ENCODE measurements at places on chromosomes 5 and 9. TPM values are rescaled to one million over a fixed set of nuclear protein-coding genes. Genes with fewer than 3 reads are reported as not detected.

DNA sequence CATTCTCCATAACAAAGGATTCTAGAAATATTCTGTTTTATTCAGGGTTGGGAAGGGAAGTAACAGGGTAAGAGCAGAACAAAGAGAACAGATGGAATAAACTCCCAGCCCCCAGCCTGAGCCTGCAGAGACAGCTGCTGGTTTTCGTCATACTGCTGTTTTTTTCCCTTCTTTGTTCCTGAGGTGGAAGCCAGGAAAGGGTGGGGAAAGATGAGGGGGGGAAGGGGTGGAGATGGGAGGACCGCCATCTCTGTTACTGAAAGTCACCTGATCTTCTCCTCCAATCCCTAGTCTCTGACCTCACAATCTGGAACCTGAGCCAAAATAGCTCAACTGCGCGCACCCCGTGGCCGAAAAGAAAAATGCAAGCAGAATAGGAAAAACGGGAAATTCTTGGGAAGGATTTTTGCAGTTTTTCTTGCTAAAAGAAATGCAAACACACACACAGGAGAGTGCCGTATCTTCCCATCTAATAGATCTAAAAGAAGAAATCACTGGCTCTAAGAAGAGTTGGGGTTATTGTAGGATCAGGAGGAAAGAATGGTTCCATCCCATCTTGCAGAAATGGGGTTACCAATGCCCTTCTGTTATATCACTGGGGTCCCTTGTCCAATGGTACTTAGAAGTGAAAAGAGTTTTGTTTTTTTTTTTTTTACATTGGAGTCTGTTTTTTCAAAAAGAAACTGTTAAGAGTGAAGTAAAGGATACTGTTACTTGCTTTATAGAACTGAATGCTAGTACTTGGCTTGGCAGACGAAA, 57.9 kb downstream of the DIAPH1 start:
- H3K4me1 ChIP-seq, result peaks cover 46% of the 10 kb centered on the region
- peak; percentile 76 for DNase-seq
- no peaks in the 10 kb centered on the region for H3K27me3 ChIP-seq
- H3K27ac ChIP-seq, result peak overlapping the region; percentile 98
- H3K4me3 ChIP-seq, result no peak overlapping the region

DNA sequence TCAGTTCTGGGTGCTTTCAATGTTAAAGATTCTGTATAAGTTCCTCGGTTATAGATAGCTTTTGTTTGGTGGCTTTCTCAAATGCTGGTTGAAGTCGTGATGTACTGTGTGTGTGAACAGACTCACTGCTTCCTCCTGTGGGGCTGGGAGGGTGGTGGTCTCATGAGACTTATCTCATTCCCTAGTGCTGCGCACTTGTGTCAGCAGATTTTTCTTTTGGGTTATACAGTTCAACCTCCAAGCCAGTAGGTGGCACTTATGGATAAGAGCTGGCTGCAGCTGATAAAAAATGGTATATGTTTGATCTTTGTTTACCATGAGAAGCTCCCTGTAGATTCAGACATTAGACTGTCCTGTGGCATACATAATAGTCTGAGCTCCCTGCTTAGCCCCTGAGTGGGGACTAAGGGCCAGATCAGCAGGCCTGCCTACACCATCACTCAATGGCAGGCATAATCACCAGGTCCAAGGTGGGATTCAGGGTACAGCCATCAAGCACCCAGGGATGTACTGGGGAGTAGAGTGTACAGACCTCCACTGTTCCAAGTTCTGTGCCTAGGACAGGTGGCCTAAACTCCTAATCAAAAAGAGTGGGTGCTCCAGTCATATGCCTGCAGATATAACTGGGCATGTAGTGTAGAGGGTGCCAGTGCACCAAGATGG, 174.2 kb downstream of the OXCT1 start:
- no peaks in the 10 kb centered on the region for H3K36me3 ChIP-seq
- H3K27ac ChIP-seq, result no peak overlapping the region
- peak; percentile 38 for DNase-seq
- no peak overlapping the region for H3K4me3 ChIP-seq
- no peaks in the 10 kb centered on the region for H3K4me1 ChIP-seq

GRCh38 chr5:39412721-39413394, 11.9 kb downstream of the DAB2 start:
- DNase-seq, result no peak
- no peaks in the 10 kb centered on the region for H3K36me3 ChIP-seq
- no peak overlapping the region for H3K27ac ChIP-seq
- no peaks in the 10 kb centered on the region for H3K27me3 ChIP-seq
- H3K4me1 ChIP-seq, result peaks cover 28% of the 10 kb centered on the region

SLC6A7 gene
- 0.35 TPM for total RNA-seq

- H3K36me3 ChIP-seq, result no peaks in the 10 kb centered on the region
- H3K27me3 ChIP-seq, result no peaks in the 10 kb centered on the region
- DNase-seq, result no peak
- no peak overlapping the region for H3K27ac ChIP-seq
Measured at GRCh38 chr9:35937227-35937626, 20.7 kb downstream of the OR2S2 start.

DNA sequence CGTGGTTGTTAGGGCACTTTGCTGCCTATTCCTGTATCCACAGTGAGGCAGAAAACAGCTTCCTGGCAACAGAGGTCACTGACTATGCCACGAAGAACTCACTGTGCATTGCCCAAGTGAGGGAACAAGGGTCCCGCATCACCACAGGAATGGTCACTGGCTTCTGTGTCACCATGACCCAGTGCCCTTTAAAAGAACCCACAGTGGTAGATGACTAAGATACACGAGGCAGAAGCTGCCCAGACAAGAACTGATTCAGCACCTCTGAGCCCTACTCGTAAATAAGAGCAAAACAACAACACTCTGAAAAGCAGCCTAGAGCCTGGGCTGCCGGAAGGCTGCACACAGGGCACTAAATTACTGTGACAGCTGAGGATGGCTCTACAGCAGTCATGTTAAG, 236.6 kb upstream of the RASEF start:
- DNase-seq, result peak; percentile 79
- peaks cover 20% of the 10 kb centered on the region for H3K4me1 ChIP-seq
- peak overlapping the region; percentile 89 for H3K27ac ChIP-seq
- H3K36me3 ChIP-seq, result peaks cover 4% of the 10 kb centered on the region
- H3K4me3 ChIP-seq, result peak overlapping the region; percentile 61
- H3K27me3 ChIP-seq, result no peaks in the 10 kb centered on the region

- H3K36me3 ChIP-seq, result no peaks in the 10 kb centered on the region
- no peak for DNase-seq
- no peak overlapping the region for H3K4me3 ChIP-seq
- no peak overlapping the region for H3K27ac ChIP-seq
Measured at GRCh38 chr5:54590824-54591223, 73.3 kb downstream of the SNX18 start.

GRCh38 chr5:69043655-69043996, 50.2 kb upstream of the SLC30A5 start:
- H3K4me3 ChIP-seq, result no peak overlapping the region
- no peak overlapping the region for H3K27ac ChIP-seq
- peak; percentile 64 for DNase-seq

GRCh38 chr9:129596541-129597331, 24.2 kb downstream of the C9orf50 start:
- no peak overlapping the region for H3K27ac ChIP-seq
- H3K4me1 ChIP-seq, result peaks cover 2% of the 10 kb centered on the region
- peak; percentile 25 for DNase-seq
- H3K27me3 ChIP-seq, result no peaks in the 10 kb centered on the region
- H3K4me3 ChIP-seq, result peak overlapping the region; percentile 62

DNA sequence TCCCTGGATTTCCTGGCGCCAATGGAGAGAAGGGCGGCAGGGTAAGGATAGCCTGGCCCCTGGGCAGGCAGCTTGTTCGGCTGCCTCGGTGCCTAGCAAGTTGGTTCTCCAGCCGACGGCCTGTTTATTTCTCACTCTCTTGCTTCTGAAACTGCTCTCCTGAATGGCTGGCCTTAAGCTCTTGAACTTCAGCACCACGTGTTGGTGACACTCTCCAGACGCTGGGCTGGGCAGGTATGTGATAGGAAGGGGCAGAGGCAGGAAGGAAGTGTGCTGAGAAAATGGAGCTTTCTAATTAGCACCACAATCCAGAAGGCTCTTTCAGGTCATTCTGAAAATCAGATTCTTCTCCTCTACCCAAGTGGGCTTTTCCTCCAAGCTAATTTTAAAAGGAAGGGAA, 91.4 kb upstream of the FCN2 start:
- H3K36me3 ChIP-seq, result no peaks in the 10 kb centered on the region
- H3K4me3 ChIP-seq, result no peak overlapping the region
- no peak for DNase-seq
- no peaks in the 10 kb centered on the region for H3K4me1 ChIP-seq
- H3K27ac ChIP-seq, result no peak overlapping the region
- H3K27me3 ChIP-seq, result no peaks in the 10 kb centered on the region

DNA sequence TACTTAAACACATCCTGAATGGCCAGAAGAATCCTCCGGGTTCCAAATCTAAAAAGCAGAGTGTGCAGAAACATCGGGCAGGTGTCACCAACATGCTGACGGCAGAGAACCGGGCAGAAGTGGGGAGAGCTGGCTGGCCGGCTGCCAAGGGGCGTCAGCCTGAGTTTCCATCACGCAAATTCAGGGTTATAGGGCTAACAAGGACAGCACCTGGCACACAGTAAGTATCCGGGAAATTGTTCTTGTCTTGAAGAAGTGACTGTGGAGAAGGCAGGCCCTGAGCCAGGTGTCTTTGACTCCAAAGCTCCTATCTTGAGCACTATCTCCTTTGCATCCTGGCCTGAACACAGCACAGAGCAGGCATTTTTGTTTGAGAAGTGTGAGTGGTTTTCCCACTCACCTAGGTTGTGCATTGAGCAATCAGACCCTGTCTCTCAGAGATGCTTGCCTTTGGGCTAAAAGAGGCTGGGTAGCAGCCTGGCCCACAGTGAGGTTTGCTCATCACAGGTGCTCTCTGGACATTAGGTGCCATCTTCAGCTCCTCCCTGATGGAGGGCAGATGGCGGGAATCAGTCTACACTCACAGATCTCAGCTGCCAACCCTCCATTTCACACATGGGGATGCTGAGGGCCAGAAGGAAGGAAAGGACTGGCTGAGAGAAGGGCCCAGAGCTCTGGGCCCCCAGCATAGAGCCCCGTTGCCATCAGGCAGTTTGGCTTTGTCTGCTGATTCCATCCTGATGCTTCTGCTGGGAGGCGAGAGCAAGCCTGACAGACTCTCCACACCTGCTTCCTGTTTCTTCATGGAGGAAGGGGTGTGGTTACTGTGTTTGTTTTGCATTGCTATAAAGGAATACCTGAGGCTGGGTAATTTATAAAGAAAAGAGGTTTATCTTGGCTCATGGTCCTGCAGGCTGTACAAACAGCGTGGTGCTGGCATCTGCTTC, 52.8 kb downstream of the WHRN start:
- H3K27ac ChIP-seq, result no peak overlapping the region
- H3K36me3 ChIP-seq, result no peaks in the 10 kb centered on the region
- no peaks in the 10 kb centered on the region for H3K27me3 ChIP-seq
- H3K4me1 ChIP-seq, result peaks cover 6% of the 10 kb centered on the region
- DNase-seq, result no peak

- peaks cover 20% of the 10 kb centered on the region for H3K4me1 ChIP-seq
- no peaks in the 10 kb centered on the region for H3K36me3 ChIP-seq
- H3K4me3 ChIP-seq, result peak overlapping the region; percentile 69
- peak overlapping the region; percentile 21 for H3K27ac ChIP-seq
- no peak for DNase-seq
- no peaks in the 10 kb centered on the region for H3K27me3 ChIP-seq
Measured at GRCh38 chr5:149580808-149581191, 498 bp upstream of the ARHGEF37 start.

MARCOL gene
- total RNA-seq, result not detected

GRCh38 chr5:54909911-54910870, 75.2 kb downstream of the ESM1 start:
- no peak overlapping the region for H3K4me3 ChIP-seq
- no peak overlapping the region for H3K27ac ChIP-seq
- H3K27me3 ChIP-seq, result no peaks in the 10 kb centered on the region
- no peak for DNase-seq
- H3K4me1 ChIP-seq, result no peaks in the 10 kb centered on the region

GRCh38 chr9:71032779-71033178, 88.6 kb downstream of the TRPM3 start:
- no peaks in the 10 kb centered on the region for H3K36me3 ChIP-seq
- no peak overlapping the region for H3K27ac ChIP-seq
- H3K4me3 ChIP-seq, result no peak overlapping the region
- no peaks in the 10 kb centered on the region for H3K27me3 ChIP-seq
- no peaks in the 10 kb centered on the region for H3K4me1 ChIP-seq

LCP2 gene
- not detected for total RNA-seq
